SIG-M5 (cell line): ENCODE measurements at places on chromosomes 6 and 20.

- no peak for DNase-seq
Observed at GRCh38 chr20:50992336-50992732, 30.6 kb downstream of the KCNG1 start.

DNA sequence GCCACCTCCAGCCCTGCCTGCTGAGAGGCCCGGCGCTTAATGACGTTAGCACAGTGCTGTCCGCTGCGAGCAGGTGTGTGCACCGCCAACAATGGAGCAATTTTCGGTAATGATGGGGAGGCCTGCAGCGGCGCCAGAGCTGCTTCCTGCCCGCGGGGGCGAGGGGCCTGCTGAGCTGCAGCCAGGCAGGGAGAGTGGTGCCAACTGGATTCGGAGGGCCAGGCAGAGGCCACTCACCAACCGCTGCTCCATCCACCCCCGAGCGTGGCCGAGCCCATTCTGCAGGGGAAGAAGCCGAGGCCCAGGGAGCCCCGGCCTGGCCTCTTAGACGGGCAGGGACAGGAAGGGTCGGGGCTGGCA, 9.6 kb downstream of the HRH3 start:
- DNase-seq = no peak

DNA sequence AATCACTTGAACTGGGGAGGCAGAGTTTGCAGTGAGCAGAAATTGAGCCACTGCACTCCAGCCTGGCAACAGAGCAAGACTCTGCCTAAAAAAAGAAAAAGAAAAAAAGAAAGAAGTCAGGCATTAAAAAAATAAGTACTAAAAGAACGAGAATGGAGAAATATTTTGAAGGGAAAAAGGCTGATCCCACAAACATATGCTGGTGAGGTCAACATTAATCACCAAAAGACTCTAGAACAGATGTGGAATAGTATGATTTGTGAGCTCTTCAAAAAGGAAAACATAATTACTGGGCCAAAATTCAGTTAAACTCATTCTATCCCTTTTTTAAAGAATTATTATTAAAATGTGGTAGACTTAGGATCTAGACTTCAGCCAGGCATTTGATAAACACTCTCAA, 61.2 kb upstream of the NRSN1 start:
- no peak for DNase-seq

DNA sequence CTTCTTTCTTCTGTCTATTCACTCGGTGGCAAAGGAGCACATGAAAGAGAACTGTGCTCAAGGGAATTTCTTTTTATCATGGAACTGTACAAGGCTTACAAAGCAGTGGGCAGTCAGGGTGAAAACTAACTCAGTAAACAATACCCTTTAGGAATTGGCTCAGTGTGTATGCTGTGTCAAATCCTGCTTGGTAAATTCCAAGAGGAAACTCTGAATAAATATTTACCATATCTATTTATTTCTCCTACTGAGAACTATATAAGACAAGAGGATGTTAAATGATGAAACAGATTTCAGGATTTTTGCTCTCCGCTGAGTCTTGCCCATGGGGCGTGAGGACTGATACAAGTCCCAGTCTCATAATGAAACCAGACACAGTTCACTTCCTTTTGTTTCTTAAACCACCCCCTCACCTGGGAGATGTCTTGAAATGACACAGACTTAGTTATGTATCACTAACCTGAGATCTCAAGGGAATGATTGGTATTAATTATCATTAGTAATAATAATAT, 188.8 kb downstream of the BACH2 start:
- DNase-seq = no peak

- DNase-seq = no peak
Observed at GRCh38 chr6:138795809-138796603, at the start of gene ECT2L. Gene ECT2L (plus strand): TSS chr6:138796087. CDS start chr6:138813275, 17,188 bp downstream.

- DNase-seq = no peak
Observed at GRCh38 chr20:37273988-37274387, 12.4 kb upstream of the GHRH start.

- DNase-seq = no peak
Observed at GRCh38 chr6:148866657-148867268, 119.9 kb downstream of the UST start.

GRCh38 chr6:29263001-29263400, 38.5 kb upstream of the OR14J1 start:
- no peak for DNase-seq

DNA sequence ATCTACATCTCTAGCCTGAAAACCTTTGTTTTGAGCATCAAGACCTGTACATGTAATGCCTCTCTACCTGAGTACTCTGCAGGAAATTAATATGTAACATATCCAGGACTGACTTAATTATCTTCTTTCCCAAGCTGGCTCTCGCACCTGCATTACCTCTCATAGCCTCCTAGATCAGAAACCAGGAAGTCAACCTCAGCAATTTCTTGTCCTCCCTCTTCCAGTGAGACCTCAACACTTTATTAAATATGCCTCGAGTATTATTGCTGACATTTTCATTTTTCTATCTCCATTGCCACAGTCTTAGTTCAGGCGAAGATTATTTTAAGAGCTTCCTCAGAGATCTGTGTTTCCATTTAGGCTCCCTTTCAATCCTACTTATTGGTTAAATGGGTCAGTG, 69.0 kb downstream of the MACROD2 start:
- DNase-seq = no peak

DNA sequence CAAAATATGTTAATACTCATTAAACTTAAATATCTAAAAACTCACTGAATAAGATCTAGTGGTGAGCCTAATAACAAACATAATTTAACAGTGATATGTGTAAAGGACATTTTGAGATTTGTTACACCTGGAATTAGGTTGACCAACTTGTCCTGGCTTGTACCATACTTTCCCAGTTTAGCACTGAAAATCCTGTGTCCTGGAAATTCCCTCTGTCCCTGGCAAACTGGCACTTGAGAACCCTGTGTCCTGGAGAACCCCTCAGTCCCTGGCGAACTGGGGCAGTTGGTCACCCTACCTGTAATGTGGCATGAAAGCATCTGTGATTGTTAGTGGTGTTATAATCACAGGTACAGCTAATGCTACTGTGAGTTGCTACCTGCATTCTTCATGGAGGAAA, 6.9 kb upstream of the PRND start:
- DNase-seq = no peak

DNA sequence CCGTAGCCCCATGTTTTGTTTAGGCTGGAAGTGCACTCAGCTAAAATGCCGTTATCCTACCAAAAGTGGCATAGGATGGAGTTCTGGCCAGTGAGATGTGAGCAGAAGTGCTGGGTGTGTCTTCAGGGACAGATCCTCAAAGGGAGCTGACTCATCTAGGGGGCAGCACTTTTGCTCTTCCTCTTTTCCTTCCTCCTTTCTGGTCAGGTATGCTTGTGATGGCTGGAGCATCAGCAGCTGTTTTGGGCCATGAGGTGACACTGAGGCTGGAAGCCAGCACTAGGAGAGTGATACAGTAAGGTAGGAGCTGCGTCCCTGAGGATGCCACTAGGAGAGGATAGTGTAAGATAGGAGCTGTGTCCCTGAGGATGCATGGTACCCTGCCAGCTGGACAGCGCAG, 4.6 kb upstream of the OSBPL2 start:
- DNase-seq = no peak

- no peak for DNase-seq
Observed at GRCh38 chr6:109456710-109457561, 1.4 kb upstream of the MICAL1 start.
